ENCODE measurements at places on chromosomes 4 and X. TPM values are rescaled to one million over a fixed set of nuclear protein-coding genes. Genes with fewer than 3 reads are reported as not detected.
A peak's percentile ranks its signal among the peaks of the same experiment; 100 is the strongest.

GRCh38 chr4:100306018-100306417, 115.8 kb upstream of the DDIT4L start:
- H3K27me3 ChIP-seq = peaks cover 8% of the 10 kb centered on the region
- no peak for DNase-seq
- H3K4me1 ChIP-seq = no peaks in the 10 kb centered on the region
- H3K36me3 ChIP-seq = no peaks in the 10 kb centered on the region
- no peak overlapping the region for H3K4me3 ChIP-seq
- no peak overlapping the region for H3K27ac ChIP-seq

DNA sequence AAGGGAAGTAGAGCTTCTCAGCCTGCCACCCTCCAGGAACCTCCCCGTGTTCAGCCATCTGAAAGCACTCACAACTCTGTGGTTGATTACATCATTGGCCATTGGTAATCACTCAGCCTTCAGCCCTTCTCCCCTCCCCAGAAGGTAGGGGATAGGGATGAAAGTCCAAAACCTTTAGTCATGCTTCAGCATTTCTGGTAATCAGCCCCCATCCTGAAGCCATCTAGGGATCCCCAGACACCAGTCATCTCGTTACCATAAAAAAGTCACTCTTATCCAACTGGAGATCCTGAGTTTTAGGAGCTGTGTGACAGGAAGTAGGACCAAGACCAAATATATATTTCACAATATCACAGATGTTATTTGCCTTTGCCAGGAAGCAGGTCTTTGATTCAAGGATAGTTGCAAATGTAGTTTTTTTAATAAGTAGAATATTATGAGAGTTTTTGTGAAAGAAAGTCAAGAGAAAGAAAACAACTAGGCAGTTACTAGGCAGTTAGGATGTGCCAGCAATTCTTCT, 364.6 kb upstream of the NOCT start:
- peaks cover 14% of the 10 kb centered on the region for H3K27me3 ChIP-seq
- H3K36me3 ChIP-seq = no peaks in the 10 kb centered on the region
- no peak overlapping the region for H3K27ac ChIP-seq
- no peaks in the 10 kb centered on the region for H3K4me1 ChIP-seq

DNA sequence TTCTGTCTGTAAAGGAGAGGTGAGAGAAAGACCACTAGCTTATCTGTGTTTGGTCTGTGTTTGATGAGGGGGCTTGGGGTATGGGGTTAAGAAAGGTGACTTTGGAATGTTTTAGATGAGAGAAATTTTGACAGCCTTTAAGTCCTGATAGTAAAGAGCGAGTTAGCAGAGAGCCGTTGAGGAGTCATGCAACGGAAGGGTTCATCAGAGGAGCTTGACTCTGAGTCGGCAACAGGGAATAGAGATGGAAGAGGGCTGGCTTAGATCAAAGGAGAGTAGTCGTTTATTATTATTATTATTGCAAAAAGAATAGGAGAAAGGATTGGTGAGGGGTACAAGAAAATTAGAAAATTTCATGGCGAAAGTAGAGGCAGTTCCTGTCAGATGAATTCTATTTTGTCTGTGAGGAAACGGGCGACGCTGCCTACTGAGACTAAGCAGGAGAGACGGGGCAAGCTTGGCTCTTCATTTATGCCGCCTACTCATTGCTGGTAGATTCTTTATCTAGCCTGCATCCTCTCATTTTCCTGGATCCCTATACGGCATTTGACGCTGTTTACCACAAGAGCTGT, 473 bp upstream of the VAMP7 start:
- no peaks in the 10 kb centered on the region for H3K36me3 ChIP-seq
- peak overlapping the region; percentile 97 for H3K4me3 ChIP-seq
- H3K4me1 ChIP-seq = peaks cover 27% of the 10 kb centered on the region
- no peak for DNase-seq
- peak overlapping the region; percentile 98 for H3K27ac ChIP-seq

DNA sequence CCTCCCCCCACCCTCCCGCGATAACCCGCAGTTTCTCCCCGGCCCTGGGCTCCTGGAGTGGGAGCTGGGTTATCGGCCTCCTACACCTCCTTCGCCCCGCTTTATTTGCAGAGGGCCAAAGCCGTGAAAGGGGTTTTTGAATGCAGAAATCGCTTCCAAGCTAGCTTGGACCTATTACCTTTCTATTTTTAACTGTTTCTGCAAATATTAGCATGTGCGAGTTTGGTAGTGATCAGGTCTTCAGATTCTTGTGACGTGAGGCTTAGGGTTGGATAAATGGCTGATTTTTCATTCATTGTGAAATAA, 1.3 kb downstream of the USP9X start:
- H3K27me3 ChIP-seq = no peaks in the 10 kb centered on the region
- H3K4me3 ChIP-seq = peak overlapping the region; percentile 92
- peak overlapping the region; percentile 81 for H3K27ac ChIP-seq

DNA sequence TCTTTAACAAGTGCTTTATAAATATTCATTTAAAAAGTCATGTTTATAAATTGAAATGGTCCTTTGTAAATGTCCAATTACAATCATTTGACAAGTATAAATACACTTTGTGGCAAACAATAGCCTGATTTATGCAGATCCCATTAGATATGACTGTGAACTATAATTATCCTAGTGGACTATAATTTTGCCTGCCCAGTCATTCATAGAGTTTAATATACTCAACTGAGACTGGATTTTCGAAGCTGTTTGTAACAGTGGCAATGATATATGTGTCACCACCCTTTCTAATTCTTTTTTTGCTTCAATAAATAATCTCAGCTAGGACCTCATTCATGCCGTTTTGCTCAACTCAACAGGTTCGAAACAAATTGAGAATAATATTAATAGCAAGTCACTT, 732.0 kb downstream of the PCDH18 start:
- no peak overlapping the region for H3K4me3 ChIP-seq
- no peaks in the 10 kb centered on the region for H3K4me1 ChIP-seq
- H3K36me3 ChIP-seq = no peaks in the 10 kb centered on the region

DNA sequence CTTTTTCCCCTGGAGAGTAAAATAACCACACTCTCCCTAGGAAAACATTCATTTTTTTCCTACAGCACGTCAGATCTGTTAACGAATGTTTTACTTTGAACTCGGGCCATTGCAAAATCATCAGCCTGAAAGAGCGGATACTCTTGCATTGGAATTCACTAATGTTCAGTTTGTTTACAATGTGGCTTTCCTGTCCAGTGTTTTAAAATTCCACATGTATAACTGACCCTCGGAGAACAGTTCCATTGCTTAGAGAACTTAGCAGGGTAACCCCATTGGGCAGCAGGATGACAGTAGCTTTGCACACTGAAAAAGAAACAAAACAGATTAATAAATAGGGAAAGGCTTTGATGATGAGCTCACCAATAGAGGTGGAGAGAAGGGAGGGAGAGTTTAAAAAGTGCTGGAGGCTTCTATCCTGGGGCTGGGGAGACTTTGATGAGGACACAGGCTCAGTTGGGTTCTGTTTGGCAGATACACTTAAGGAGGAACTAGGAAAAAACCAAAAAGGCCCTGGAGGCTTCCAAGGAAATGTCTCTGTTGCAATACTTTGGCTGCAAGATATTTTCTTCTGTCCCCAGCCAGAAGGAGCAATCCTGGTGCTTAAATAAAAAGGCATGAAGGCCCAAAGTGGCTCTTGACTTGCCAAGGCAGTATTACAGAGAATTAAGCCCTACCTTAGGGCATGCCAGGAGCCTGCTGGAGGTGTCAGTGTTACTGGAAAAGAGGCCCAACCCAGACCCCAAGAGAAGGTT, 143.1 kb downstream of the ARSF start:
- H3K4me1 ChIP-seq = no peaks in the 10 kb centered on the region
- H3K27me3 ChIP-seq = no peaks in the 10 kb centered on the region
- DNase-seq = no peak
- H3K27ac ChIP-seq = no peak overlapping the region

LEF1 gene
- total RNA-seq = 828 TPM

TCEAL5 gene
- not detected for total RNA-seq

GRCh38 chr4:112361181-112361791, 64.1 kb downstream of the ALPK1 start:
- H3K4me3 ChIP-seq = no peak overlapping the region
- no peak overlapping the region for H3K27ac ChIP-seq
- H3K4me1 ChIP-seq = no peaks in the 10 kb centered on the region

DNA sequence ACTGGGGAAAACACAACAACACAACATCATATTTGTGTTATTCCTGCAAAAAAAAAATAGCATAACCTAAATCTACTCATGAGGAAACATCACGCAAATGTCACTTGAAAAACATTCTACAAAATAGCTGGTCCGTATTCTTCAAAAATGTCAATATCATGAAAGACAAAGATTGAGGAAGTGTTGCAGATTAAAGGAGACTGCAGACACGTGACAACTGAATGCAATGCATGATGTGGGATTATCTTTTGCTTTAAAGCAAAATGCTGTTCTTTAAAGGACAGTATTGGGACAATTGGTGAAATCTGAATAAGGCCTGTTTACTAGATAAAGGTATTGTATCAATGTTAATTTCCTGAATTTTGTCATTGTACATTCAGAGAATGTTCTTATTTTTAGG, 157.7 kb downstream of the SMIM20 start:
- DNase-seq = no peak
- no peak overlapping the region for H3K4me3 ChIP-seq
- H3K36me3 ChIP-seq = no peaks in the 10 kb centered on the region
- H3K4me1 ChIP-seq = no peaks in the 10 kb centered on the region

DNA sequence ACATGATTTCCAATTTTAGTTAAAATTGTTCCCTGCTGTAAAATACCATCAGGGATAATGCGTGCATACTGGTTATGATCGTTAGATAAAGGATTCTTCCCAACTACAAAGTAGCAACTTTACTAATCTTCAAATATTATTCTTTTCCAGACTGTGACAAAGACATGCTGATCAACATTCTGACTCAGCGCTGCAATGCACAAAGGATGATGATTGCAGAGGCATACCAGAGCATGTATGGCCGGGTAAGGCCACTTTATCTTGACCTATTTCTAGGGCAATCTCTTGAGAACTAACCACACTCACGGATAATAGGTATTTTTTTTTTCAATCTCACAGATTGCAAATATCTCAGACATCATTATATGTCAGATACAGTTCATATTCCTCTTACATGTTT, 47.0 kb downstream of the ANXA10 start:
- H3K27me3 ChIP-seq = peaks cover 7% of the 10 kb centered on the region
- no peak overlapping the region for H3K4me3 ChIP-seq
- H3K36me3 ChIP-seq = no peaks in the 10 kb centered on the region
- no peak overlapping the region for H3K27ac ChIP-seq
- H3K4me1 ChIP-seq = no peaks in the 10 kb centered on the region
- DNase-seq = no peak

CC2D2A gene
- not detected for total RNA-seq

GRCh38 chrX:126723881-126724280, 95.6 kb upstream of the PRR32 start:
- H3K4me3 ChIP-seq = no peak overlapping the region
- no peaks in the 10 kb centered on the region for H3K36me3 ChIP-seq
- H3K27me3 ChIP-seq = no peaks in the 10 kb centered on the region
- no peak for DNase-seq
- H3K27ac ChIP-seq = no peak overlapping the region
- H3K4me1 ChIP-seq = no peaks in the 10 kb centered on the region

CSTF2 gene
- 12.7 TPM for total RNA-seq

ZNF827 gene
- 41.4 TPM for total RNA-seq

DNA sequence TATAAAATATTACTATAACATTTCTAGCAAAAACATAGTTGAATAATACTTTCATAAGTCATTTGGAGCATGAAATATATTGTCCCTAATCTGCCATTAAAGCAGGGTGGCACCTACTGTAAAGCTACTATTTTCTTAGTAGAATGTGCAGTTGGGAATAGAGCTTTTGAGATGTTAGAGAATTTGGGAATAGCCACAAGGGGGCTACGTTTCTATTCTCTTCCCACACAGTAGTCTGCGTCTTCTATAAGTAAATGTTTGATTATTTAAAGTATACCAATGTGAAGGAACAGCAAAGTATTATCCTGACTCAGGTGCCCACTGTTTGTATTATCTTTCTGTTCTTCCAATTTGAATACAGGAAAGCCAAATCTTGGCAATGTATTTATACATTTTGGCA, 323.2 kb upstream of the GIMD1 start:
- no peak overlapping the region for H3K27ac ChIP-seq
- H3K4me1 ChIP-seq = no peaks in the 10 kb centered on the region
- H3K27me3 ChIP-seq = no peaks in the 10 kb centered on the region

Measured in naive thymus-derived CD8-positive, alpha-beta T cell (primary cell).